ENCODE measurements at places on chromosomes 5 and 9. TPM values are rescaled to one million over a fixed set of nuclear protein-coding genes. Genes with fewer than 3 reads are reported as not detected.

Gene SUSD3
- 68.4 TPM for total RNA-seq

Gene C9
- not detected for total RNA-seq

DNA sequence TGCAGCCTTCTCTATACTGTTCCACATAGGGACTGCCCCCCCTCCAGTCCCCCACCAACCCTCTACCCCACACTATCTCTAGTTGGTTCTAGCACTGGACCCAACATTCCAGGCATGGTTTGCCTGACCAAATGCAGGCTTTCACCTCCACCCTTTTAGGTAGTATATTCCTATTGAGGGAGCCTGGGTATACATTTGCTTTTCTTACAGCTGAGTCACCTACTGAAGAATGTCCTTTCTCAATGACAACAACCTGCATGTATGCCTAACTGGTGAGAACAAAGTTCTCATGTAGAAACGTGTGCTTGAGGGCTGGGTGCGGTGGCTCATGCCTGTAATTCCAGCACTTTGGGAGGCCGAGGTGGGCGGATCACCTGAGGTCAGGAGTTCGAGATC lies 8.2 kb downstream of the TNIP1 start:
- no peak for ATAC-seq

GRCh38 chr5:153678617-153679329 lies 188.3 kb downstream of the GRIA1 start:
- no peak for ATAC-seq

DNA sequence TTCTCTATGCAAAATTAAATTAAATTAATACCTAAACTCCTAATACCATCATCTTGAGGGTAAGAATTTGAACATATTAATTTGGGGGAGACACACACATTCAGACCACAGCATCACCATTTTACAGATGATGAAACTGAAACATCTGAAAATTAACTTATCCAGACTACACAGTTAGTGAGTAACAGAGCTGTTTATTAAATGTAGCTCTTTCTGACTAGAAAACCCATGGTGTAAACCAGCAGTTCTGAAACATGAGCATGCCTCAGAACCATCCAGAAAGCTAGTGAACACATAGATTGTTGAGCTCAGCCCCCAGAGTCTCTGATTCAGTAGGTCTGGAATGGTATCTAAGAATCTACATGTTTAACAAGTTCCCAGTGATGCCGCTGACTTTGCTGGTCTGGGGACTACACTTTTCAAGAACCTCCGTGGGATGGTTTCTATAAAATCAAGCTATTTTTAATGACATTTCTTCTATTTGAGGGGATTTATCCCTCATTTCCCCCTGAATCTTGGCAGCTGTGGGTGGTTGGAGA lies 113.5 kb downstream of the RORB start:
- no peak for ATAC-seq
